Metanephros (tissue), 2 donors: ENCODE measurements at places on chromosomes 16 and 17. TPM values are rescaled to one million over a fixed set of nuclear protein-coding genes. Genes with fewer than 3 reads are reported as not detected.

KRTAP3-2 gene
- not detected for total RNA-seq

MRPL10 gene
- total RNA-seq: 31.5 TPM

AMZ2 gene
- total RNA-seq: 30.8 TPM

NPIPB2 gene
- 11.8 TPM for total RNA-seq

SMIM5 gene
- total RNA-seq: 20.1 TPM

CDRT4 gene
- total RNA-seq: 6.7 TPM

RNF135 gene
- total RNA-seq: 13.8 TPM

CCL17 gene
- total RNA-seq: 1.1 TPM

CTRB1 gene
- total RNA-seq: not detected

FLII gene
- 152 TPM for total RNA-seq

SLC6A2 gene
- total RNA-seq: 1.6 TPM

CDC42EP4 gene
- 67.3 TPM for total RNA-seq

STXBP4 gene
- 20.5 TPM for total RNA-seq

ZP2 gene
- total RNA-seq: not detected

MYL11 gene
- total RNA-seq: 1,522 TPM

MT2A gene
- 9.9 TPM for total RNA-seq

TELO2 gene
- total RNA-seq: 48.3 TPM
